ENCODE measurements at places on chromosomes 5 and 9. TPM values are rescaled to one million over a fixed set of nuclear protein-coding genes. Genes with fewer than 3 reads are reported as not detected.

The GRK6 gene
- polyA plus RNA-seq = 5.0 TPM

The OTP gene
- polyA plus RNA-seq = not detected

The ELL2 gene
- 60.0 TPM for polyA plus RNA-seq

The ALDOB gene
- polyA plus RNA-seq = not detected

The PLAC8L1 gene
- not detected for polyA plus RNA-seq
